Neuronal stem cell (in vitro differentiated cells): ENCODE measurements at places on chromosomes 2 and 18.

DNA sequence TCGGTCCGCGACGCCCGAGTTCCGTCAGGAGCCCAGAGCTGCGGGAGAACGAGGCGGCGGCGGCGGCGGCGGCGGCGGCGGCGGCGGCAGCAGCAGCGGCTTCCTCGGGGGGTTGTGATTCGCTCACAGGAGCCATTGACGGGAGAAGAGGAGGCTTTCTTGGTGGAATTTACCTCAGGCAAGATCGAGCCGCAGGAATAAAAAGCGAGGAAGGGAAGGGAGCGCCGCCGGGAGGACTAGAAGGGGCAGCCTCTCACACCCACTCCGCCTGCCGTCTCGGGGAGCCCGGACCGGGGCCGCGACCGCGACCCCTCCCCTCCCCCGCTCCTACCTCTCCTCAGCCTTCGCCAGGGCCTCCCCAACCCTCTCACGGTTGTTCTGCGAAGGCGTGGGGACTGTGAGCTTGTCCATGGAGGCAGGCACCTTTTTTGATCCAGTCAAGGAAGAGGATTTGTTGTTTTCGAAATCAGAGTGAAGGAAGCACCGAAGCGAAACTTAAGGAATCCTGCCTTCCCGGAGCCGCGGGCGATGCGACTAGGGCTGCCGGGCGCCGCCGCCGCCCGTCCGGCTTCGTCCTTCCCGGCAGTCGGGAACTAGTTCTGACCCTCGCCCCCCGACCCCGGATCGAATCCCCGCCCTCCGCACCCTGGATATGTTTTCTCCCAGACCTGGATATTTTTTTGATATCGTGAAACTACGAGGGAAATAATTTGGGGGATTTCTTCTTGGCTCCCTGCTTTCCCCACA lies 506 bp downstream of the BMPR2 start:
- no peak for DNase-seq

- no peak for DNase-seq
Measured at GRCh38 chr2:32442020-32442467, 85.2 kb downstream of the BIRC6 start.

DNA sequence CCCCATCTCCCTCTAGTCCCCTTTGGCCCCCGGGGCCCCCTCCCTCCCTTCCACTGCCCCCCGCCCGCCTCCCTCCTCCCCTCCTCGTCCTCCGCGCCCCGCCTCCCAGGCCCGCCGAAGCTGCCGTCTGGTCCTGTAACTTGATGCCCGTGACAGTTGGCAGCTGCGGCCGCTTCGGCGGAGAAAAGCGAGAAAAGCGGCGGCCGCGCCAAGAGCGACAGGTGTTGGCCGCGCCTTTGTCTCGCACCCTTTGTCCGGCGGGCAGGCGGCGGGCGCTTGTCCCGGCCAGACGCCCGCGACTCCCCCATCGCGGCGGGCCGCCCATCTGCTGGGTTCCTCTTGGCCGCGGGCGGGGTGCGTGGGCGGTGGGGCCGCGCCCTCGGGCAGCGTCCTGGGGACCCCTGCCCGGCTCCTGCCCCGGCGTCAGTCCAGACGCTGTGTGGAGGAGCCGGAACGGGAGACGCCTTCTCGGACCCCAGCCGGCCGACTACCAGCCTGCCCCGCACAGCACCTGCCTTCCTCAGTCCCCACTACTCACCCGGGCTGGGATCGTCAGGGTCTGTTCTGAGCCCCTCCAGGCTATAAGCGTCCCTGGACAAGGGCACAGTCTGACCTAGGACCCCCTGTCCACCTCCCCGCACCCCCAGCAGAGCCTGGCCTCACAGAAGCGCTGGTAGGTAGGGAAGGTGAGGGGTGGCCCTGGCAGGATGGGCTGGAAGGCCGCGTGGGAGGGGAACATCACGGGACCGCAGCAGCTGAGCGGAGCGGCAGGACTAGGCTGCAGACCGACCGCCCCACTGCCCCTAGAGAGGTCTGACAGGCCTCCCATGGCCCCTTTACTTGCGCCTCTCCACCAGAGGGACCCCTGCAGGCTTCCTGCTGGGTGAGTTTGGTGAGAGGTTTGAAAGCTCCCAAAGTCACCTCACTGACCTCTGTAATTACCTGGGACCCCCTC lies 1.2 kb upstream of the HES6 start:
- peak; percentile 86 for DNase-seq

DNA sequence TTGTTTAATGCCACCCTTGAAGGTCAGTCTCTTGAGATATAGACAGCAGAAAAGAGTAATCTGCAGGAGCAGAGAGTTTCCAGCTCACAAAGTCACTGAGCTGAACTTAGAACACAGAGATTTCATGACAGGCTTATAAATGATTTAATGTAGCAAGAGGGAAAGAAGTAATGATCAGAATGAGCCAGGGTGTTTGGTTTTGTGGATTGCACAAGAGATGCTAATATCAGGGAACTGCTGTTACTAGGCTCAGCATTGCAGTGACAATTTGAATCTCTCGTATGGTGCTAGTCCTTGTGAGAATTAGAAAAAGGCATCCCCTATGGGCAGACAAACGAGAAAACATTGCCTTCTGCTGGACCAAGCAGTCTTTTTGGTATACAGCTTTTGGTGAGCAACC lies 61.7 kb upstream of the ITGB6 start:
- DNase-seq, result no peak

DNA sequence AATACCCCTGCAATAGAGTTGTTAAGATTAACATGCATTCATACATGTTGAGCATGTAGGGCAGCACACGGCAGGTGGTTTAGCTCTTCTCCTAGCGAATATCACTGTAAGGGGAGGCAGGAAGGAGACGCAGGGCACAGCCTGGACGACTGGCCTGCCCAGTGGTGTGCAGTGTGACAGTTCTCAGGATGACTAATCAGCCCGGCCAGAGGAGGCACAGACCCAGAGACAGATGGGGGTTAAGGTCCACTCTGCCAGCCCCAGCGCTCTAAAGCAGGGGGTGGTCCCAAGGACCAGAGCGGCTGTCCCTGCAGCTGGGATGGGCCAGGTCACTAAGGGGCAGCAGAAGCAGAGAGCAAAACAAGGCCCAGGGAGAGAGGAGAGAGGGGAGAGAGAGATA lies 63.7 kb downstream of the RNF152 start:
- DNase-seq, result no peak

GRCh38 chr18:37668971-37669747 lies 103.6 kb upstream of the CELF4 start:
- peak; percentile 43 for DNase-seq

GRCh38 chr2:38534746-38535403 lies 67.9 kb downstream of the HNRNPLL start:
- no peak for DNase-seq

DNA sequence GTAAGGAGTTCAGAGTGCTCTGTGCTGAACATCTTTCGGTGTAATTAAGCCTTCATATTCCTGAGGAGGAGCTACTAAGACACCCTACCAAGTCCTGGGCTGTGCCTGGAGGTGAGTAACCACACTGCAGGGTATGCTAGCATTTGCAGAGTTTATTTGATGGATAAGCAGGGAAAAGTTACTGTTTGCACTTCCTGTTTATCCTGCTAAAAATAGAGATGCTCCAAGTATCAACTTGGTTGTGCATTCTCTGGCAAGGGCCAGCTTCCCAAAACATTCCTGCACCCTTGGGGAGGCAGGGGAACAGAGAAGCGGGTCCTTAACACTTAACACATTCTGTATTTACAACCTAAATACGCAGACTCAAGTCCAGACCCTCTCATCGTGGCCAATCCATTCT lies 49.8 kb downstream of the PARD6G start:
- no peak for DNase-seq

DNA sequence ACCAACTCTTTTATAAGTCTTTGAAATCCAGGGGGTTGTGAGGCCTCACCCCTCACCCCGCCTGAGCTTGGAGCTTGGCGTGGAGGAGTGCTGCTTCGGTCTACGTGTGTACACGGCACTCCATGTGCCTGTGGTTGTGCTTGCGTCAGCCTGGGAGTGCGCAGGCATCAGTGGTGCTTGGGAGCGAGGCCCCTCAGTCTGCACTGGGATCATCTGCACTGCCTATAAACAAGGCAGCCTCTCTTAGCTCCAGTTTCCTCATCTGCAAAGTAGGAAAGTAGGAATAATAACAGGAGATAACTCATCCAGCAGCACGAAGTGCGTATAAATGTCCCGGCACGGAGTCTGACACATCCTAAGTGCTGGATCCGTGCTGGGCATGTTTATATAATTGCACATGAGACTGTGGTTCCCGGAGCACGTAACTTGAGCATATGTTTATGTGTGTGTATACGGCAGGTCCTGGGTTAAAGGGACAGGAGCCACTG lies 1.2 kb downstream of the GYPC start:
- no peak for DNase-seq

- DNase-seq, result no peak
Measured at GRCh38 chr18:75063196-75063595, 145.7 kb downstream of the PTGR3 start.

DNA sequence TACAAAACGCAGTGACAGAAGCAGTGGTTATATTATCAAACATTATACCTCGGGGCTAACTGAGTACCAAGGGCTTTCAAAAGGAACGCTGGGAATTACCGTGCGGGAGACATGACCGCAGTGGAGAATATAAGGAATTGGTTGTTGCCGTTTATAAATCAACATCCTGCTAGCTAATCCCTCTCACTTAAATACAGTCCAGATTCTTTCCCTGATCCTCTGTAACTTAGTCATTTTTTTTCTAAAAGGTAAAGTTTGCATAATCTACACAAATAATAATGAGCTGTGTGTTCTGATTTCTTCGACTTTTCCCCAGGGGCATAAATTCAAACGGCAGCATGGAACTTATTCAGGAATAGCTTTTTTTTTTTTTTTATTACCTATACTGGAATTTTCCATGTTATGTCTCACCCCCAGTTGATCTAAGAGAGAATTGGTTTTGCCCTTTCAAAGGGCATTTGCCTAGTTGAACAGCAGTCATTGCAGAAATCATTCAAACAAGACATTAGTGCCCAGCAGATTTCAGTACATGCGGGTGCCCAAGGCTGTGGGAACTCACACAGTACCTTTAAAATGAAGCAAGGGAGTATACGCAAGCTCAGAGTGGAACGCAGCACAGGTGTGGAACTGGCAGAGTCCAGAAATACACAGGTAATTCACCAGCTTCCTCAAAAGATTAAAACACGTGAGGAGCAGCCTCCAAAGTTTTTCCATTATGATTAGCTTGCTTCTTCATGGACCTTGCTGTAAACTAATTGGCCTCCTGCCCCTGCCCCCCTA lies 63.9 kb downstream of the SMIM21 start:
- DNase-seq, result no peak

- no peak for DNase-seq
Measured at GRCh38 chr2:118616432-118616831, 231.0 kb downstream of the EN1 start.

DNA sequence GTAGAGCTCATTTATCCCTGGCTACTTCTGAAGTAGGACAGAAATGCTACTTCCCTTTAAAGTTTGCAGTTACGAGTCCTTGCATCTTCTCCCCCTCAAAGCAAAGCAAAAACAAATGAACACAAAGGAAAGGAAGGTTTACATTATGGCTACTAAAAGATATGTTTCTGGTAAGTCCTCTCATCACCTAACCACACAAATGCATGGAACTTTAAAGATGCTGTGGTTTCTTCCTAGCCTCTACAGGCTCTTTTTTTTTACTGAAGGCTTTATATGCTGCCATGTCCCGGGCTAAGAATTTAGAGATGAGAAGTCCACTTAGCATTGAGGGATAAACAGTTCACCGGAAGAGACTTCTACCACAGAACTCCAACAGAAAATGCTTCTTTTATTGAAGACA lies 291.2 kb downstream of the SS18 start:
- no peak for DNase-seq

GRCh38 chr2:37244017-37244416 lies 12.6 kb downstream of the NDUFAF7 start:
- DNase-seq, result no peak

GRCh38 chr2:153416071-153416470 lies 62.5 kb downstream of the RPRM start:
- no peak for DNase-seq

DNA sequence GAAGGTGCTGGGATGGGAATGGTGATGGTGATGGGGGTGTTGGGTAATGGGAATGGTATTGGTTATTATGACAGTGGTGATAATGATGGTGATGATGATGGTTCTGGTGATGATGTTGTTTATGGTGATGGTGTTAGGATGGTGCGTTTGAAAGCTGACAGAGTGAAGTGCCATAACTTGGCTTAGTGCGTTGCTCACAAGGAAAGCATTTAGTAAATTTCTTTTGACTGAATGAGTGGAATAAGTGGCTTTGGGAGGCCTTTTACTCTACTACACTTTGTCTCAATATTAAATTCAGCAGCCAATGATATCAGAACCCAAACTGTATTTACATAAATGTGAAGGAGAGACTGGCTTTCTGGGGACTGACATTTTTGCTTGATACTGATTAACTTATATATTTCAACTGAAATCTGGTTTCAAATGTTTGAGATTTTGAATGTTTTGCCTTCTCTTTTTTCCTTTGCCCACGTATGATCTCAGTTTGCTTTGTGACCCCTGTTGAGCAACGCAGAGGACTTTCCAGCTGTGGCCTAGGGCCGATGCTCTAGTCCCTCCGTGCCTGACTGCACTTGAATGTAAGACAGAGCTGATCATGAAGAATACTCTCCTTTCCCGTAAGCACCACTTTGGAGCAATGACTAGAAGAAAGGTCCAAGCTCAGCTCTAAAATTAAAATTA lies 128.5 kb upstream of the SH3BP4 start:
- no peak for DNase-seq

DNA sequence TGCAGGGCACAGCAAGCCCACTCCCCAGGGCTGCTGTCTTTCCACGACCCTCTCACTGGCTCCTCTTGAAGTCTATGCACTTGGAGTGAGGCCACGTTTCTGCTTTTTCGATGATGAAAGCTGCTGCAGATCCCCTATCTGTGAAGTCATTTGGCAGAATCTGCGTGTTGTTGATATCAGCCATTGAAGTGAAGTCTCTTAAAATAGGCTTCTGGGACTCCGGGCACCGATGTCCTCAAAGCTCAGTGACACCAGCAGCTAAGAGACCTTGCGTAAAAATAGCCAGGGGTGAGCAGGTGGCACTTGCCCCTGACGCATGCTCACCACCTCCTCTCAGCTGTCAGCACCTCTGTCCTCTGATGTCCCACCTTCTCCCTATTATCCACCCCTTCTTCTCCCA lies 89.4 kb upstream of the FHL2 start:
- DNase-seq, result no peak

- DNase-seq, result no peak
Measured at GRCh38 chr2:54424555-54425163, 31.5 kb upstream of the SPTBN1 start.

DNA sequence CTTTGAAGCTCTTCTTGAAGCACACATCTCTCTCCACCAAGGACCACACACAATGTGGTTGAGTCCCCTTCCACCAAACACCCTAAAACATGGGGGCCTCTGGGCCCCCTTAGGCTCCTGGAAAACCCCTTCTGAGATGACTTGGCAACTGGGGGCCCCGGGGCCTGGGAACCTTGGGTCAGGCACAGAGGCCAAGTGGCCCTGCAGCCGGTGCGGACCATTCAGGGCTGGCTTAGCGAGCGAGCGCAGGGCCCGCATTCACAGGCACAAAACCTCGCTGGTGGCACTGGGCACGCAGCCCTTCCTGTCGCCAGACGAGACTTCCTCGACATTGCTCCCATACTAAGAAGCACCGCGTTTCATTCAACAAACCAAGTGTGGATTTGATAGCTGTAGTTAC lies 111.2 kb upstream of the ID2 start:
- DNase-seq, result no peak

GRCh38 chr2:224565452-224566035 lies 19.6 kb downstream of the CUL3 start:
- no peak for DNase-seq

GRCh38 chr2:239220981-239221396 lies 179.8 kb downstream of the HDAC4 start:
- no peak for DNase-seq

- no peak for DNase-seq
Measured at GRCh38 chr2:160220545-160221009, 20.5 kb upstream of the ITGB6 start.

GRCh38 chr2:239165206-239165831 lies 235.5 kb downstream of the HDAC4 start:
- DNase-seq, result no peak
